ENCODE measurements at places on chromosomes 5 and 9.

- no peak for DNase-seq
Measured at GRCh38 chr5:61653807-61654580, 321.9 kb downstream of the ZSWIM6 start.

DNA sequence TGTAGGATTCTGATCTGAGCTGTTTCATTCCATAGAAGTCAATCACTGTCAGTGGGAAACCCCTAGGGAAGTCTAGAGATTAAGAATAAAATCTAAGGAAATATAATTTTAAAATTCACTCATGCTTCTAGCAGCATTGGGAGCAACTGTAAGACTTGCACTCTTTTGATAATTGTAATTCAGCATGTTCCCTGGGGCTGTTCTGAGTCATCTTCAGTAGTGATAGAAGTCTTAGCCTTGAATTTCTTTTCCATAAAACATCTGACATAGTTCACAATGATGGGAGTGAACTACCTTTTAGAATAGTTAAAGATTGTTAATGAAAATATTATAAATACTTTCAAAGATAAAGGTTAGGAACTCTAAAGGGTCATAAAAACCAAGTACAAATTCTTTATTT is 935.8 kb downstream of the DTWD2 start:
- DNase-seq, result no peak

- no peak for DNase-seq
Measured at GRCh38 chr5:98004463-98004862, 769.0 kb upstream of the RGMB start.

GRCh38 chr5:162288647-162289296 is 221.2 kb downstream of the GABRG2 start:
- DNase-seq, result no peak

DNA sequence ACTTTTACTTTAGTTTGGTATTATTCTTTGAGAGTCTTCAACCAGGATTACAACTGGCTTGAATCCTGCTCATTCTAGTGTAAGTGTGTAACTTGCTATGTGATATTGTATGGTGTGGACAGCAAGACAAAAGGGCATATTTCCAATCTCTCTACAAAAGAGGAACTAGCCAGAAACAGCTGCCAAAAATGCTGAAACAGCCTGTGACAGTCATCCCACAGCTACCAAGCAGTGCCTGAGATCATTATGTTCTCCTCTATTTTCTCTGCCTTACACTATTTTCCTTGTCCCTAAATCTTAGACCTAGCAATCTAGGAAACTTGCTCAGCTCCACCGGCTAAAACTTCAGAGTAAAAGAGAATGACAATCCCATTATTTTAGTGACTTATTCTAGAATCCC is 42.8 kb downstream of the WDR41 start:
- DNase-seq, result no peak

GRCh38 chr5:43007911-43008362 is 32.2 kb downstream of the ANXA2R start:
- DNase-seq, result peak; percentile 84

- no peak for DNase-seq
Measured at GRCh38 chr9:82020331-82020730, 31.8 kb downstream of the SPATA31D1 start.

DNA sequence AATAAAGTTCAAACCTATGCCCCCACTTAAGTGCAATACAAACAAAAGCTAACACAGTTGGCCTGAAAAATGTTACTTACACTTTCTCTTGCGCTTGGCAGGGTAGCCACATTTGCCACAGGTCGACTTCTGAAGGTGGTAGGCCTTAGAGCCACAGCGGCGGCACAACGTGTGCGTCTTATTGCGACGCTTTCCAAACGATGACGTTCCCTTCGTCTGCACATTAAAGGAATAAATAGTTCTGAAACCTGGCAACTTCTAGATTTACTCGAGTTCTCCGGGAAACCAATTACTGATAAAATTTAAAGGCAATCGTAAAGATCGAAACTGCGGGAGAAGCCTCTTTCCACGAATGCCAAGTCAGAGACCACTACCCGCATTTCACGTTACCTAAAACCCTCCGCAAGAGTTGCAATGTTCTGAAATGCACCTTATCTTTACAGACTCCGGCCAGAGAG is 602 bp downstream of the RPL37 start:
- peak; percentile 48 for DNase-seq

GRCh38 chr9:98559561-98559960 is 149.2 kb downstream of the GABBR2 start:
- DNase-seq, result no peak

DNA sequence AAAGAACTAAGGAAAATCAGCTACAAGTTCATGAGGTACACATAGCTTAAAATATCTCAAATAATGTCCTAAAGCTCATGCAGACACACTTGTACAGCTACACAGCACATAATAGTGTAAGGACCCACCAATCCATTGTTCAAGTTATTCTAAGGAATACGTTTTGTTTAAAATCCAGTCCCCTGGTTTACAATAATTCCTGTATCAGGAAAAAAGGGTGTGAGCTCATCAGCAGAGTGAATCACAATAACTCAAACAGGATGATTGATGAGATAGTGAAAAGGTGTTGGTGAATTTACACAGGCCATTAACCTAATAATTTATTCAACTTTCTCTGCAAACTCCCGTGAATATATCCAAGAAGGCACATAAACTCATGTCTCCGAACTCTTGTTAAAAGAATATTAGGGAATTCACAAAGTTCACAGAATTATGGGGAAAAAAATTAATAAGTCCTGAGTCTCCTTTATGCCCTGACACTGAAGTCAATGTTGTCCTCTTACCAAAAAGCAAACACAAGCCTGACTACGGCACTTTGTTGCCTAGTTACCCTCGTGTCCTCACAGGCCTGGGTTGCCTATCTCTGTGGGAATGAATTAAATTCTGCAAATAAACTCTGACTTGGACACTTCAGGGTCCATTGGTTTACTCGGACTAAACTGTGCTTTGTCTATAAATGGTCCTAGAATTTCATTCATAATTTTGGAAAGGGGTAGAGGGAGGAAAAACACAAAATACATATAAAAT is 142.8 kb upstream of the PDE4D start:
- no peak for DNase-seq

GRCh38 chr5:154390096-154390495 is 55.7 kb upstream of the SAP30L start:
- DNase-seq, result no peak

DNA sequence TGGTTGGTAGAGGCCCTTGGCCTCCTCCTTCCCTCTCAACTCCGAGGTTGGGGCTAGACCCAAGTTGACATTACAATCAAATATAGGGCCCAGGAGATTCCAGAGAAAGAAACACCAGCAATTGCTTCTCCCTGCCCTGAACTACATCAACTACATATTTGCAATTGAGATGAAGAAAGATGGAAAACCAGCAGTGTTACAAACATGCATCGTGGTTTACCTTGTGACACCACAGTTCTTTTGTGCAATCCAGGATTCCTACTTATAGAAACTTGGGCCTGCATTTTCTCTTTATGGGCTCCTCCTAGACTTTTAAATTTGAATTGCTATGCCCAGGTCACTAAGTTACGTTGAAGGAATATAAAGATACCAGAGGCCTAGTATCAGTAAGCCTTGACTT is 126.7 kb downstream of the DCP2 start:
- no peak for DNase-seq

DNA sequence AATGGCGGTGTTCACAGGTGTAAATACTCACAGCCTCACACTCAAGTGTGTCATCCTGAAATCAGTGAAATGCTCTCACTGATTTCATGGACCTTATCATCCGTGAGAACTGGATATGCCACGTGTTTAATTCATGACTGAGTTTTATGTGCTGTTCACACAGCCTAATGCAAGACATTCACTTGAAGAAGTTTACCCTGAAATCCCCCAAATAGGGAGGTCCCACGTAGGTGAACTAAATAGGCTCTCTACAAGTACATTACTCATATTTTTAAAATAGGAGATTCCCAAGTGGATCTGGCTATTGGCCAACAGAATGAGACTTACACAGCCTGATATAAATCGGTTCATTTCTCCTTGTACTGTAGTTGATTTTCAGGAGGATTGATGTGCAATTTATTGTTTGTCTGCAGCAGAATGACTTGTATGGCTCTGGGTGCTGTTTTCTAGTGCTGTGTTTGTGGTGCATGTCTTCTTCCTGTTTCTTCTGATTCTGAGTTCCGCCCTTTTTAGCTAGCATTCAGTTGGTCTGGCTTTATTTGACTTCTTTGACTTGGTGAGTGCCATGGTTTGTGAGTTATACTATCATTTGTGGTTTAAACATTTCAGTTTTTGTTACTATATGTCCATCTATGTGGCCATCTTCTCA is 25.1 kb downstream of the TRIO start:
- DNase-seq, result no peak

GRCh38 chr9:91900055-91900796 is 49.8 kb downstream of the ROR2 start:
- no peak for DNase-seq

DNA sequence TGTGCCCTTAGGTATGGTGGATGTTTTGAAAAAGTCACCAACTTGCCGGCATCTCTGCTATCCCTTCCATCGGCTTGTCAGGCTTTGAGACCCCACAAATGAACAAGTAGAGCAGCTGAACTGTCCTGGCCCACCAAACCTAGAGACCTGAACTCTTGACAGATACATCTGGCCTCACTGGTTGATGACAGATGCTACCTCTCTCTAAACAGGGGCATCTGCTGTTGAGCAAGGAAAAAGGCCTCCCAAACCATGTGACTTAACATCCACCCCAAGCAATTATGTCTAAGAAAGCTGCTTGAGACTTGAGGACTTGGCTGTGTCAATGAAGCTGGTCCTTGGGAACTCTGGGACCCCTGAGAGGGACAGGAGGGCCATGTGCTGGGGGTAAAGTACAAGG is 2.3 kb downstream of the CCNI2 start:
- no peak for DNase-seq

GRCh38 chr5:119897537-119898370 is 268.4 kb downstream of the FAM170A start:
- no peak for DNase-seq

GRCh38 chr9:131874916-131875670 is 135.2 kb upstream of the RAPGEF1 start:
- DNase-seq, result no peak

DNA sequence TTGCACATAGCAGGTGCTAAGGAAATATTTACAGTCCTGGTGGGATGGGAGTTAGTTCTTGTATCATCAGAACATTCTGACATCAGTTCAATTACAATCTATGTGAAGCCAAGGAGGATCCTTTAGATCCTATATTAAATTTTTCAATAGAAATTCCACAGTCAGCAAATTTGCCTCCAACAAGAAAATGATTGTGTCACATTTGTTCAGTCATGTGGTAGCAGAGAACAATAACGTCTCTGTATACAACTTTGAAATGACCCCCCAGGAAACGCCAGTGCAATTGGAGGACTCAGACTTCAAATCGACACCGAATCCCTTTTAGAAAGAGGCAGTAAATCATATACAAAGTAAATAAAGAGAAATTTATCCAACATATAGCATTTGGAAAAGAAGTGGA is 392.1 kb downstream of the DTWD2 start:
- DNase-seq, result no peak

DNA sequence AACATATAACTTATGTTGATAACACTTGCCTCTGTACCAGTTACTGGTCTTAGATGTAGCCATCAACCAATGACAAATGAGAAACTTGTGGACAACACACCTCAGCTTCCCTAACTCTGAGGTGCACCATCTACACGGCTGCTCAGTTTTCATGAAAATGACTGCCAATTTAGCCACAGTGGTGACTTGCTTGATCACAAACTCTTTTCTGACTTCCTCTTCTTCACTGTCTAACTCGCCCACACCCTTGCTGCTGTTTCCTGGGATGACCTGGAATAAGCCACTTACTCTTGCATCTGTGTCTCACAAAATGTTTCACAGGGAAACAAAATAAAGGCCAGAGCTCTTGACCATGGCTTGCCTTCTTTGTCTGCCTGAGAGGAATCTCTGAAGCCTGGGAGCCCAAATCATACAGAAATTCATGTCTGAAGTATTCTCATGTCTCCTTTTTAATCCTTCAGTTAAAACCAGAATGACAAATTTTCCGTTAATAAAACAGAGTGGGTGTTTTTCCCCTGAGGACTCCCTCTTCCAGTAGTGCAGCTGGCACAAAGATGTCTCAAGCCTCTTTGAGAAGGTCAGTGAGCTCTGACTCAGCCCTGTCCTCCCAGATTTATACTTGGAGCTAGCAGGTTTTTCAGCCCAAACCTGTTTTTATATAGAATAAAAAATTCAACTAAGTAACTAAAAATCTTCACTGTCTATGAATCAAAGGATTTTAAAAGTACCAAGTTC is 126.5 kb upstream of the PAM start:
- DNase-seq, result no peak

GRCh38 chr5:96175090-96175489 is 213.4 kb upstream of the ELL2 start:
- no peak for DNase-seq

GRCh38 chr5:102777099-102777498 is 22.0 kb downstream of the PAM start:
- DNase-seq, result no peak

- no peak for DNase-seq
Measured at GRCh38 chr5:173567548-173567947, 48.9 kb downstream of the BOD1 start.

GRCh38 chr5:139812836-139813805 is 17.5 kb downstream of the PSD2 start:
- no peak for DNase-seq
